ENCODE measurements at places on chromosomes 16 and 17.
A peak's percentile ranks its signal among the peaks of the same experiment; 100 is the strongest.

DNA sequence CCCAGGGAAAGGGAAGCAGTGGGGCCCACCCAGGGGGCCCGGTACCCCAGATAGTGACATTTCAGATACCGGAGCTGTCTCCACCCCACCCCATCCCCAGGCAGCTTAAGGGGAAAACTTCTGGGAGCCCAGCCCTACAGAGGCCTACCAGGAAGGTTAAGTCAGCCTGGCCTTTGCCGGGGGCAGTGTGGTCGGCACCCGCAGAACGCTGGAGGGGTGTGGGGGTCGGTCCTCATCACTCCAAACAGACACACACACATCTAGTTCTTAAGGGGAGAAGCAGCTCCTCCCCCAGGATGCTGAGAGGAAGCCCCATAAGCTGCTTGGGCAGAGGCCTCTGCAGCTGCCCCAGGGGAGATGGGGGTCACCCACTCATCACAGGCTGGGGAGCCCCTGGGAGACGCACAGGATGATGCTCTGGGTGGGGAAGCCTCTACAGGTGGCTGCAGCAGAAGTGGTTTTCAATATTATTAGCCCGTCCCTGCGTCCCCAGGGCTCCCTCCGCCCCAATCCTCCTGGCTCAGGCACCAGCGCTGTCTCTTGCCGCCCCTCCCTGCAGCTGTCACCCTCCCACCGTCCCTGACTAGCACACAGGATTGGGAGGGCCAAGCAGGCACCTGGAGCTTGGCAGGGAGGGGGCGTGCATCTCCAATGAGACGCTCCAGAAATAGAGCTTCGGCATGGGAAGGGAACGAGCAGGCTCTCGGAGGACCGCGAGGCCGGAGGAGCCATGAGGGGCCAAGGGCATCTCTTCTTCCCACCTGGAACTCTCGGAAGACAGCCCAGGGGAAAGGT, 1.4 kb upstream of the ABR start:
- DNase-seq = peak; percentile 86

DNA sequence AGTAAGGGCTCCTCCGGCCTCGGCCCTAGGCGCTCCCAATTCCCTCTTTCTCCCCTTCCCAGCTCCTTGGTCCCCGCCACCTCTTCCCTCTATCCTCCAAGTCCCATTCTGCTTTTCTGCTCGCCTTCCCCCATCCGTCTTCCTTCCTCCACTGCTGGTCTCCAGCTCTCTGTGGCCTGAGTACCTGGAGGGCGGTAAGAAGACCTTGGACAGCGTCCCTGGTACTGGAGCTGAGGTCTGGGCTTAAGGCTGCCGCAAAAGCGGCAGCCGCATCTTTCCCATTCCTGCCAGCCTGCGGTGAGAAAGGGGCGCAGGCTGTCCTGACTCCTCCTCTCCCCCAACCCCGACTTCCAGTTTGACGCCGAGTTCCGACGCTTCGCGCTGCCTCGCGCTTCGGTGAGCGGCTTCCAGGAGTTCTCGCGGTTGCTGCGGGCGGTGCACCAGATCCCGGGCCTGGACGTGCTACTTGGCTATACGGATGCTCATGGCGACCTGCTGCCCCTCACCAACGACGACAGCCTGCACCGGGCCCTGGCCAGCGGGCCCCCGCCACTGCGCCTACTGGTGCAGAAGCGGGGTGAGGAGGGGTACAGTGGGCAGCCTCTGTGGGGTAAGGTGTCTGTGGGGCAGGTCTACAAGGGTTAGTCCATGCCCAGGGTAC, 471 bp downstream of the PARD6A start:
- no peak for DNase-seq

GRCh38 chr17:37447641-37448040, 41.0 kb downstream of the TADA2A start:
- DNase-seq = no peak

GRCh38 chr16:58222532-58223316, 24.8 kb upstream of the CSNK2A2 start:
- no peak for DNase-seq

- DNase-seq = no peak
These were observed 21.4 kb upstream of the PVALEF start for GRCh38 chr17:81143717-81144422.

DNA sequence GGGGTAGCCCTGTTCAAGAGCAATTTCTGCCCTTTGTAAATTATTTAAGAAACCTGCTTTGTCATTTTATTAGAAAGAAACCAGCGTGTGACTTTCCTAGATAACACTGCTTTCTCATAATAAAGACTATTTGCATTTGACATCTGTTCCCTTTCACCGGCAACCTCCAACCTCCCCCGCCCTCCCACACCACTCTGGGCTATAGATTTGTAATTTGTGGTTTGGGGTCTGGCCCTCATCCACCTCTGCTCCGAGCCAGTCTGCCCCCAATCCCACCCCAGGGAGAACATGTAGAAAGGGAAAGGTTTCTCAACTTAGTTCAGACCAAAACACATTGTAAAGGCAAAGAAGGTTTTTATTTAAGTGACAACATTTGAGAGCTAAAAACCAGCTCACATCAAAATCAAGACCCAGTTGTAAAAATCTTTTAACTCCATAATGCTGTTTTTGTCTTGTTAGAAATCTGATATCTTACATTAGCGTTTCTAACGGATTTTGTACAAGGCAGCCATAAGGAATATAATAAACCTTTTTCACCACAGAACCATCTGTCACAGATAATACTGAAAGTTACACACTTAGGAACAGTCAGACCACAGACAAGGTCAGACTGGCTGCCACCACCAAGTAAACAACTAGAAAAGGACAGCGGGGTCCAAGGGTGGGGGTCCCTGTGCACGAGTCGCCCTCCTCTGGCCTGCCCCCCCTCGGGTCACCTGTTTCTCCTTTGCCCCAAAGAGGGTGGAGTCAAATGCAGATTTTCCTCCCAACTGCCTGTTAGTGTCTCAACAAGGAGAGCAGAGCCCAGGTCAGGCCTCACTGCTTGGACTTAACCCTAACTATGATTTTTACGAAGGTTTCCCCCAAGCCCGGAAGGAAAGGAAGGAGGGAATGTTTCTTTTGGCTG, 6.9 kb downstream of the PIMREG start:
- DNase-seq = no peak

Measured in GM13976 (cell line).